ENCODE measurements at places on chromosomes 1 and 21.

- no peak for DNase-seq
Observed at GRCh38 chr1:209080170-209080781, 503.2 kb upstream of the CAMK1G start.

DNA sequence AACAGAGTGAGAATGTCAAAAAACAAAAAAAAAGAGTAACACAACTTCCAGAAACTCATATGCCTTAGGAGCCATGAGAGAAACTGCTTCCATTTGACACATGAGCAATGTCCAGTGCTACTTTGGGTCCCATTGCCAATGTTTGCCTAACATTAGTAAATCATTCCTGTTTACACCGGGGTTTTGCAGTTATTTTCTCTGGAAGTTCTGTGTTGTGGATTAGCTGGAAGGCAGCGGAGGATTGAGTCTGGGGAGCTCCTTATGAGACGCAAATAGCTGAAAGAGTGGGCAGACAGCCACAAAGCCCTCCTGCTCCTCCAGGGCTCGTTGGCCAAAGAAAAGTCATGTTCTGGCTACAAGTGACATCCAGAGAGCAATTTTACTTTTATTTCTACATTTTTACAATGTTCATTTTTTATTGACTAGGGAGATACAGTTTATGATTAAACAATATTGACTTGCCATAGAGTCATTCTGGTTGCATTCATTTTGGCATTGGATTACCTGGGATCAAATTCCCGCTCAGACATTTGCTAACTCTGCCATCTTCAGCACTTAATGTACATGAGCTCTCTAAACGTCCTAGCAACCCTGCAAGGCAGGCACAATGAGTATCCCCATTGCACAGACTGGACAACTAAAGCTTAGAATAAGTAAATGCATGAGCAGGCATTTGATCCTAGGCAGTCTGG, 66.4 kb upstream of the GALNT2 start:
- DNase-seq: no peak

DNA sequence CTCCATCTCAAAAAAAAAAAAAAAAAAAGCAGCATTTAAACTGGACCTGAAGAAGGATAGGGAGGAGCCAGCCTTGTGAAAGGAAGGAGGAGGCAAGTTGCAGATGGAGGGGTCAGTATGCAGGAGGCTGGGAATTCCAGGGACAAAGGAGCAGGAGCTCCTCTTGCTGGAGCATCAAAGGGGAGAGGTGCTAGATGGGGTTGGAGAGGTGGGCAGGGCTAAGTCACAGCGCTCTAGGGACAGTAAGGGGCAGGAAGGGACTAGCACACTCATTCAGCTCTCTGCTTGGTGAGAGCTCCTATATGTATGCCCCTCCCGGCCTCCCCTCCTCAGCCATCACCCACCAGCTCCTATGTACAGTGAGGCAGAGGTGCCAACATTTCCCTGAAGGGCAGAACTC, 26.8 kb downstream of the MAP7D1 start:
- no peak for DNase-seq

GRCh38 chr1:201213106-201213770, 22.6 kb downstream of the IGFN1 start:
- DNase-seq: no peak

GRCh38 chr1:173474097-173474779, 2.9 kb upstream of the PRDX6 start:
- no peak for DNase-seq

DNA sequence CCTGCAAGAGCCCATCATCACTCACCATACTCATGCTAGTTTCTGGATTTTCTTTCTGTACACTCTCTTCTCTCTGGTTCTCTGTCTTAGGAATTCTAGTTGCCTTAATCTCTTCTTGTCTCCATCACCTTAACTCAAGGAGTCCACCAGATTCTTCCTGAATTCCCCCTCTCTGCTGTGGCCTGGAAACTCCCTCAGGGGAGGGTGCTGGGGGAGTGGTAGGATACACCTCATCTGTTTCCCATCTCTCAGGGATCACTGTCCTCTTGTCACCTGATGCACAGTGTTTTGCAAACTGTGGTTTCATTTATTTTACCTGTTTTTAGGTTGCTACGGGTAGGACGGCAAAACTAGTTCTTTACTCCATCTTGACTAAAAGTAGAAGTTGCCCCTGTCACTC, 6.6 kb upstream of the GNG12 start:
- DNase-seq: no peak

DNA sequence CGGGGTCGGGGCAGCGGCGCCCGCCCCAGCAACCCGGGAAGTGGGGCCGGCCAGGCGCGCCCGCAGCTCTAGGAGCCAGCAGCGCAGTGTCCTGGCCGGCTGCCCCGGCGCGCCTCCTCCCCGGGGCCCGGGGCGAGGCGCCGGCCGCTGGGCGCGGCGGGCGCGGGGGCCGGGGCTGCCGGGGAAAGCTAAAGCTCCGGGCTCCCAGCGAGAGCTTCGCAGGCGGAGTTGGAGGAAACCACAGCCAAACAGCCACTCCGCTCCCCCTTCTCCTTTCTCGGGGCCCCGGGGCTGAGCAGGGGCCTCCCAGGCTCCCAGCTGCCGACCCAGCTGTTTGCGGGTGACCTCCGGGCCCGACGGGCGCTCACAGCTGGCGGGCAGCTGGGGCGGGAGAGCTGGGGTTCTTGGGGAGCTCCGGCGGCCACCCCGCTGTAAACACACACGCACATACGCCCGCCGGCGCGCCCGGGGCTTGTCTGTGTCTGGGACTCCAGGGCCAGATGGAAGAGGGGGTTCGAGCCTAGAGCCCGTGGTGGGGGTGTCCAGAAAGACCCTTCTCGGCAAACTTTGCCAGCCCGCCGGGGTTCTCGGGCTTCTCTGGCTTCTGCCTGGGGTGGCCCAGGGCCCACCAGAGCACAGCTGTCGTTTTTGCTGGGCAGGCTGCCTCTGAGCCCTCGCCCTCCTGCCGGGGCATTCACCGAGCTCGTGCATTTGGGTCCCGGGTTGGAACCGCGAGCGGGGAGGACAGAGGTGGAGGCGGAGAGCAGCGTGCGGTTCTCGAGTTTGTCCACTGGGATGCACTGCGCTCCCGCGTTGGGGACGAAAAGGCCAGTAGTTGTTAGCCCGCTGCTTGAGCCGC, 1.5 kb downstream of the AJAP1 start:
- peak; percentile 79 for DNase-seq

DNA sequence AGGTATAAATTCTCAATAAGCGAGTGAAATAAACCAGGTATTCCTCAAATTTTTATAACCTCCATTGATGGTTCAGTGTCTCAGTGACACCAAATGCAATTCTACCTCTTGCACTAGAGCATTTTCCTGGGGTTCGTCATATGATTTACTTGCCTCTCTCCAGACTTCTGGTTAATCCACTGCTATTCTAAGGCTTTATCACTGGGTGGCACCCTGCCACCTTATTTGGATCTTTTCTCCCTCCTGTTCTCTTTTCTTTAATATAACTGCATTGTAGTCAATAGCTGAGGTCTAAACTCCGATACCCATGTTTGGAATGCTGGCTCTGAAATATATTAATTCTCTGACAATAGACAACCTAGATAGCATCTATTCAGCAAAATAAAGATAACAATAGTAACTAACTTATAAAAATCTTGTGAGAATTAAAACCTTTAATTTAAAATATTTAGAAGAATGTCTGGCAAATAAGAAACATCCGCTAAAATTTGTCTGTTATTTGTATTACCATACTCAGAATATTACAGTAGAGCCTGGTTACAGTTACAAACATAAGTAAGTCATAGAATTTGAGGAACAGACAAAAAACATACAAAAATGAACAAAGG, 436.4 kb downstream of the PLA2G4A start:
- peak; percentile 8 for DNase-seq

- DNase-seq: no peak
Observed at GRCh38 chr1:155981266-155982088, 3.1 kb upstream of the ARHGEF2 start.

GRCh38 chr1:56780128-56780750, 39.0 kb downstream of the FYB2 start:
- no peak for DNase-seq

- DNase-seq: no peak
Observed at GRCh38 chr1:167276969-167277368, 56.3 kb downstream of the POU2F1 start.

DNA sequence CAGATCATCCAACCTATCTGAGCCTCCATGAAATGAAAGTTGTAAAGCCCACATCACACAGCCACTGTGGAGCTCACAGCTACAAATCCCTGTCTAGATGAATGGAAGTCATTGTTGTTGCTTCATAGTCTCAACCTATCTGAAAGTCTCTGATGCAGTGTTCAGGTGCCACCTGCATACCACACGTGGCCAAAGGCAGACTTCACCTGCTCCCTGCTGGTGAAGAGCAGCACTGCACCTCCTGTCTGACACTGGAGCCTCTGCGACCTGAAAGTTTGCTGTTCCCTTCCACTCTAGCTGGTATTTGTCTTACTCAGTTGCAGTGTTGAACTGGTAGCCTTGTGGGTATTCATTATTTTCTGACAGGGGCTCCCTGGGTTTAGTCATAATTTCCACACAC, 18.4 kb downstream of the LORICRIN start:
- DNase-seq: no peak

DNA sequence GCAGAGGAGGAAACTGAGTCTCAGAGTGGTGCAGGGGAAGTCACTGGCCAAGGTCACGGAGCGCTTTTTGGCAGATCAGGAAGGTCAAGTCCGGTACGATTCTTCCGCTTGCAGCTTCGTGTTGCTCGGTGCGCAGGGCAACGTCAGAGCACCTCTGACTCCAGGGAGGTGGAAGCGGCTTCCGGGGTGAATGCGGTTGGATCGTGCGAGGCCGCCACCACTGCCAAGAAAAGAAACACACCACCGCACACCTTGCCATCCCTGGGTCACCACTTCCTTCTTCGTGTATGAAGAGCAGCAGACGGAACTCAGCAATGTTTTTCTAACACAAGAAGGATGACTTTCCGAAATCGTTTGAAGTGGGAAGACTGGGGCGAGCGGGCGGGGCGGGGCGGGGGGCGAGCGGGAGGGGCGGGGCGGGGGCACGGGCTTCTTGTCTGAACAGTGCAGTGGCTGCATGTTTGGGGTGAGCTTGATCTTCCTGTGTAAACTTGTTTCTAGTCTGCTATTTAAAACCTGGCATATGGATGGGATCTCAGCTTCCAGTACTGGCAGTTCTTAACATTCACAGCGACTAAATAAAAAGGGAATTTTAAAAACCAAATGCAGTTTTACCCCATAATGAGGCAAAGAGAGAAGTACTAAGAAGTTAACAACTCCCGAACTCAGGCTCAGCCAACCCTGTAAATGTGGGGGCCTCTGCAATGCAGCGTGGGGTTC, 300.0 kb downstream of the RRAGC start:
- DNase-seq: no peak

DNA sequence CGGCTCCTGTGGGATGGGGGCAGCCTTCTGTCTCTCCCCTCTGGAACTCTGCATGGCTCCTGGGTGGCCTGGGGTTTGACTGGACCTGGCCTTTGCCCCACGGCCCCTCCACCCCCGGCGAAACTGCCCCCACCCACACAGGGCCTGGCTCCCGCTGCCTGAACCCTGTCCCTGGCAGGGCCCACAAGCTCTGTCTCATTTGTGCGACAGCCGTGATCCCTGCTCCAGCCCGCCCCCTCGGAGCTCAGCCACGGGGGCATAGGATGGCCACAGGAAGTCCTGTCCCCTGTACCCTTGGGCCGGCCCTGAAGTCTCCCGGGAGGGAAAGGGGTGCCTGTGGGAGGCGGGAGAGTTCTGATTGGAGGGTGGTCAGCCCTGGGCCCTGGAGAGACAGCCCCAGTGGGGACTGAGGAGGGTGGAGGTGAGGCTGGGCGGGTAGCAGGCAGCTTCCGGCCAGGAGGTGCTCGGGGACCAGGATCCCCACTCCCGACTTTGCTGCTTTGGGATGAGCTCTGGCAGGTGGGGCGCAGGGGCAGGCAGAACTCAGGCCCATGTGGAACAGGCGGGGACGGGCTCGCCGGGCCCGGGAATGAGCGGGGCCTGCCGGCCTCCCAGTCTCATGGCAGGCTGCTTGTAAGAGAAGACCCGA, 45.1 kb downstream of the SLX9 start:
- no peak for DNase-seq

DNA sequence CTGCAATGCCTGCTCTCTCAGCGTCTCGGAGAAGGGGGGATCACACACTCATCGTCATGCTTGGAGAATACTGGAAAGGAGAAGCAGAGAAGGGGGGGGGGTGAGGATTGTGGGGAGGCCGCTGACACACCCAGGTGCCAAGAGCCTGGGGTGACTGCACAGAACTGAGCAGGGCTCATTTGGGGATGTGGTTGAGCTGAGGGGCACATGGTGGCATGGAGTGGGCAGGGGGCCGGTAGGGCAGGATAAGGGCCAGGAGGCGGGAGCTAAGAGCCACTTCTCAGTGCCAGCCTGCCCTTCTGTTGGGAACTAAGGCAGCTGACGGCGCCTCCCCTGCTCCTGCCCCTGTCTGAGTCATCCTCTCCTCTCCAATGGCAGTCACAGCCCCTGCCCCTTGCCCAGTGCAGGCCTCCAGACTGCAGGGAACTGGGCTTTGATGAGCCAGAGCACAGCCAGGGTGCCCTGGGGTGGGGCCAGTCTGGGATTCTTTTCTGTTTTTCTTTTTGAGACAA, 27.2 kb downstream of the MRPL37 start:
- DNase-seq: no peak

DNA sequence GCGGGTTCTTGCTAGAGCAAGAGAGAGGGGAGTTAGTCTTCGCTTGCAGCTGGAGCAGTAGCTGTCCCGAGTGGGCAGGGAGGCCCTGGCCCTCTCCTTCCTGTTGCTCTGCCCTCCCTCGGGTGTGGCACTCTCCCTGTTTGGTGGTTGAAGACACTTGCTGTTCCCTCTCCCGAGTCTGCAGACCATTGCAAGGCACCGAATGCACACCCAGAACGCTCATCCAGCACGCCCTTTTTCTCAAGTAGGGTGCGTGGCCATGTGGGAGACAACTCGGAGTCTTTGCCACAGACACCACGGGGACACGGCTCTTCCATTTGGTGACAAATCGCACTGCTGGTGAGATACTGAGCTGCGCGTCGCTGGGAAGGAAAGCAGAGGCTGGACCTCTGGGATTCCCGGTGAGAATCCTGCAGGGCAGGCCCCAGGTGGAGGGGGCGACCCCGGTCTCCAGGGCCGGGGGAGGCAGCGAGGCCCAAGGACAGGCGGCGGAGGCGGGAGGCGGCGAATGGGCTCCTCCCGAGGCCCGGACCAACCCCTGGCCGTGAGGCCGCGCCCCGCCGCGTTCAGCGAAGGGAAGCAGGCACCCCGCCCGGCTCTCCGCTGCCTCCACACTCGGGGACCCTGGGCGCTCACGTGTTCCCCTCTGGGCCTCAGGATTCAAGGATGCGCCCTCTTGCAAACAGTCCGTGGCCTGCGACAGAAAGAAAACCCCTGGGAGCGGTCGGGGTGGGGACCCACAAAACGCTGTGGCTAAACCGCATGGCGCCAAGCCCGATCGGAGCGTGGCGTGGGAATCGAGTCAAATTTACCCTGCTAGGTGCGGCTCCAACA, 10.4 kb upstream of the TMEM200B start:
- DNase-seq: no peak

- DNase-seq: no peak
Observed at GRCh38 chr1:185990565-185990964, 256.4 kb downstream of the HMCN1 start.

DNA sequence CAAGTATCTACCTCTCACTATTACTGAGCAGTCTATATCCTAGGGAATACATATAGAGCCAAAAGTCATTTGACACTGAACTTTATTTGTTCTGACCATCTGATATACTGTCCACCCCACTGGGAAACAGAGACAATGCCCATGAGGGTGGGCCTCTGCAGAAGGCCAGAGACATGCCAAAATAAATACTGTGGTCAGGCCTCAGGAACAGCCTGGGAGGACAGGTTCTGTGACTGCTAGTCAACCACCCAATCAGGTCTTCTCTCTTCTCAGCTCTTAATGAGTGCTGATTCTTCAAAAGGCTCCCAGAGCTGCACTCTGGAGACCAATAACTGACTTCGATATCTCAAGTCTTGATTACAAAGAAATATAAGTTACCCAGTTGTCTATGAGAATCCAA, 5.5 kb upstream of the ANKRD35 start:
- no peak for DNase-seq

- no peak for DNase-seq
Observed at GRCh38 chr1:81155131-81155530, 645.6 kb upstream of the ADGRL2 start.

All from substantia nigra (tissue), 51 donors.